DMS 273 treated with DMSO at 0.1 percent for 48 hours (cell line): ENCODE measurements at places on chromosomes 2 and 18.

GRCh38 chr2:197378494-197379307 lies 56.1 kb downstream of the SF3B1 start:
- DNase-seq: peak; percentile 52

DNA sequence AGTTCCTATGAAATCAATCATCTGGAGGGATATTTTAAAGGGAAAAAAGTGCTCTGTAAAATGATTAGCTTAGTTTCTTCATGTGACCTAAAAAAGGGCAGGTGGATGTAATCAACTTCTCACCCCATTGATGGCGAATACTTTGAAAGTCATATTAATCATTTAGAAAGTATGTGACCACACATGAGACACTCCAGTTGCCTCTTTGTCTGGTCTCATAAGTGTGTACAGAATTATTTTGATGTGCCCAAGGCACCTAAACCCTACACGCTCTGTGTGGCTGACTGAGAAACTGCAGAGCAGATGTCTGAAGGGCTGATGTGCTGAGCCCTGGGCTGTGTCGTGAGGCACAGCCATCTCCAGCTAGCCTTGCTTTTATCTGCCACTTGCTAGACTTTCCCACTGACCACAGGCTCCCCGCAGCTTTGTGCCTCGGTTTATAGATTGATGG lies 26.9 kb downstream of the SGPP2 start:
- peak; percentile 24 for DNase-seq

GRCh38 chr2:38610851-38611801 lies 8.4 kb upstream of the HNRNPLL start:
- no peak for DNase-seq

DNA sequence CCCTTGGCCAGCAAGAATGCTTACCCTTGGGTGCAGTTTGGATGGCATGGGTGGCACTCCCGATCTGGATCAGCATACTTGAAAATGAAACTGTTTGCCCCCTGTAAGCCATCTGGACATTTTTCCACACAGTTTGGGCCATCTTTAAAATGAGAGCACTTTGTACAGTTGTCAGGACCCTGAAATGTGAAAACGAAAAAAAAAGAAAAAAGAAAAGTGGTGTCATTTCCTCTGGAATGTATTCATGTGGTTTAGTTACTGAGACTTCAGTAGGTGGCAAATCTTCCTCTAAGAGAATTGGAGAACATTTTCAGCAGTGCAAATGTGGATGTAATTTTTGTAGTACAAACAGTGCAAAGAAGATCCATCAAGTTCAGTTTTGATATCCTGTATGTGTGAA lies 873.3 kb downstream of the ERBB4 start:
- no peak for DNase-seq

DNA sequence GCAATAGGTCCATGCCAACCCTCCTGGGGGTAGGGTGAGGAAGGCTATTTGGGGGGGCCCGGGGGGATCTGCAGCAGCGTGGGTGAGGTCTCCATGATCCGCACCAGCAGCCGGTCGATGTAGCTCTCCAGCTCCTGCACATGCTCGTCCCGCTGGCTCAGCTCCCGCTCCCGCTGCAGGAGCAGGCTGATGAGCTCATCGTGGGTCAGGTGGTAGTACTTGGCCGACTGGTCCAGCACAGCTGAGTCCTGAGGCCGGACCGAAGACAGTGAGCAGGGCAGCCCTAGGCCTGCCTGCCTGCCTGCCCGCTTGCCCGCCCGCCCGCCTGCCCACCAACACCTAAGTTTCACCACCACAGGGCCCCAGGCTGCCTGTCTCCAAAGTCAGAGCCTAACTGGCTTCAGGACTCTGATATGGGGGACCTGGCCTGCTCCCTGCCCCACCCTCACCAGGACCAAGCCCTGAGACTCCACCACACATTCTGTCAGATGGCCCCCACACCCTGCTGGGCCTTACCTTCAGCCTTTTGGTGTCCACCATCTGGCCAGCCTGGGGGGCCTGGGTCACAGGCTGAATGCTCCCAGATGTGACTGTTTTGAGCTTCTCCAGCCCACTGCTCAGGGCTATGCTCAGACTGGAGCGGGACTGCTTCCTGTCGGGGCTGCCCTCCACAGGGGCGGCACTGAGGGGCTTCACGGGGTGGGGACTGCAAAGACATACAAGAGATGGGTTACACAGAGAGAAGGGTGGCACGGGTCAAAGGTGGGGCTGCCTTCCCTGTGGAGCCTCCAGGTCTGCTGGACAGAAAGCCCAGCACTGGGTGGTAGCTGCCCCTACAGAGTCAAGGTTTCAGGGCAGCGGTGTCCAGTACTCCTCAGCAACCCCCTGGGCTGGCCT lies 4.2 kb upstream of the SFXN5 start:
- no peak for DNase-seq

DNA sequence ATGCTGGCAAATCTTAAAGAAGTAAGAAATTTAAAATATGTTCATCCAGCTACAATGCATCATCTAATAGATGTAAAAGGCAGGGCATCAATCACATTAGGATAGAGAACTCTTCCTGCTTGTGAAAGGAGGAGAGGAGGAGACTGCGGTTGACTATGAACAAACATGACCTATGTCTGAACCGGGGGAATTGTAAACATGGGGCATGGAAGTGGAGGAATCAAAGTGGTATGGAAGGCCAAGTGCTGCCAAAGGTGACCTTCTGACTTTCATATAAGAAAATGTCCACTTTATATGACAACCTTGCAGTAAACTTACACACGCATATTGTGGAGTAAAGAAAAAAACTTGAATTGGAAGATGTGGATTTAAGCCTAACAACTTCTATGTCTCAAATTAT lies 20.0 kb upstream of the SLC8A1 start:
- DNase-seq: no peak

GRCh38 chr2:144409241-144409640 lies 110.7 kb downstream of the ZEB2 start:
- no peak for DNase-seq

DNA sequence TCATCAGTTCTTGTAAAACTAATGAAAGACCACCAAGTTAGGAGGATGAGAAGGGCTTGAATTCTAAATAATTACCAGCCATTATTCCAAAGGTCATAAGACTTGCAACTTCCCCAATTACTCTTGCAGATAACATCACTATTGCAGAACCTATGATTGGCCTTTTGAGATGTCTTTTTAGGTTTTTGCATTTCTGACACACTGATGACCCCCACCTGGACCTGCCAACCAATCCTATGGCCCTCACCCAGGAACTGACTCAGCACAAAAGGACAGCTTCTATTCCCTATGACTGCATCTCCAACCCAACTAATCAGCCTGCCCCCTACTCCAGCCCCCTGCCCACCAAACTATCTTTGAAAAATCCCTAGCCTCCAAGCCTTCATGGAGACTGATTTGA lies 111.5 kb upstream of the COPS8 start:
- DNase-seq: no peak

DNA sequence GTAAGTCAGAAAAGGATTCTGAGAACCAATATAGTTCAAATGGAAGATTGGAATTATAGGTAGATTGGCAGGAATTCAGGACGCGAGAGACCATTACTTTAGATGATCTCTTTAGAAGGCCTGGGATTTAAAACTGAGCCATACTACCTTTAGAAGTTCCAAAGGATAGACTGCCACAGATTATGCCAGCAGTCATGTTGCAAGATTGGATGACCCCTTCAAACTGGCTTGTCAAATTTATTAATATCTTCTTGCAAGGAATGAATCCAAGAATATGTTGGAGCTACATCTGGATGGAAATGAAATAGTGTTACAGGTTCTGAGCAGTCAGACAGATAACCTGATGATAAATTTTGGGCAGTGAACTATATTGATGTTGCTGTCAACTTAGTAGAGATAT lies 22.0 kb downstream of the BABAM2 start:
- DNase-seq: no peak

DNA sequence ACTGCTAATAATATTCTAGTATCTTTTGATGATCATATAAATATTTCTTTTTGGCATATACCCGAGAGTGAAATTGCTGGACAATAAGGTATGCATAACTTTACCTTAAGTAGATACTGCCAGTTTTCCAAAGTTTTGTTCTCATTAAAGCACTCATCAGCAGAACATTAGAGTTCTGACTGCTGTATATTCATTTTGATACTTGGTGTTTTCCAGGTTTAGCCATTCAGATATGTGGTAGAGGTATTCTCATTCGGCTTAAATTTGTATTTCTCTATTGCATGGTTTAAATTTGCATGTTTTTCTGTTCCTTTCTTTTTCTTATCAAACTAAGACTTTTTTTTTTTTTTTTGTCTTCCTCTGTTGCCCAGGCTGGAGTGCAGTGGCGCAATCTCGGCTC lies 18.2 kb downstream of the CYBRD1 start:
- no peak for DNase-seq

- DNase-seq: peak; percentile 65
Observed at GRCh38 chr18:34911661-34912384, 129.4 kb upstream of the MAPRE2 start.

DNA sequence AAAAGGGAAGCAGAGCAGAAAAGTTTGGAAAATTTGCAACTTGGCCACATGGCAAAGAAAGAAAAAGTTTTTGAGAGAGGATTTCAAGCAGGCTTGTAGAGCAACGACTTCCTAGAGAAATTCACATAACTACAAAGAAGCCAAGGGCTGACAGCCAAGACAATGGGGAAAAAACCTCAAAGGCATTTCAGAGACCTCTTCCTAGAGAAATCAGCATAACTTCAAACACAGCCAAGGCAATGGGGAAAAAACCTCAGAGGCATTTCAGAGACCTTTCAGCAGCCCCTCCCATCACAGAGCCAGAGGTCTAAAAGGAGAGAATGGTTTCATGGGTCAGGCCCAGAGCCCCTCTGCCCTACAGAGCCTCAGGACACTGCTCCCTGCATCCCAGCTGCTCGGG lies 7.2 kb downstream of the ADI1 start:
- no peak for DNase-seq

GRCh38 chr18:57587098-57587661 lies 678 bp upstream of the FECH start:
- DNase-seq: no peak

DNA sequence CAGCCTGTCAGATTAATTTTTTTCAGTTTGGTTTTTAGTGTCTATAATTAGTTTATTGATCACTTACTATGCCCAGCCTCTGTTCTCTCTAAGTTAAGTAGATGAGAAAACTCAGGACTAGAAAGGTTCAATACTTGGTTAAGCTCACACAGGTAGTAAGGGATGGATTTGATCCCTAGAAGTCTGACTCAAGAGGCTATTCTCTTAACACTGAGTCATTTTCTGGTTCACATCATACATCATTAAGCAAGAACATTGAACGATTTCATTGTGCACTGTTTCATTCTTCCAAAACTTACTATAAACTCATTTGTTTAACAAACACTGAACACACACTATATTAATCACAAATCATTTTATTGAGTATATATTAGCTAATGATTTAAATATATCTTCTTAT lies 54.1 kb upstream of the SLC38A11 start:
- DNase-seq: no peak

- DNase-seq: peak; percentile 96
Observed at GRCh38 chr2:46669996-46670793, 190.8 kb downstream of the TMEM247 start.
